NK-92 treated with Interleukin-12 subunit alpha and Interleukin-12 subunit beta, amount 100 ng/mL, for 24 hours (cell line): ENCODE measurements at places on chromosomes 1 and 21.

- DNase-seq, result no peak
Observed at GRCh38 chr21:25453524-25453923, 153.8 kb downstream of the MRPL39 start.

DNA sequence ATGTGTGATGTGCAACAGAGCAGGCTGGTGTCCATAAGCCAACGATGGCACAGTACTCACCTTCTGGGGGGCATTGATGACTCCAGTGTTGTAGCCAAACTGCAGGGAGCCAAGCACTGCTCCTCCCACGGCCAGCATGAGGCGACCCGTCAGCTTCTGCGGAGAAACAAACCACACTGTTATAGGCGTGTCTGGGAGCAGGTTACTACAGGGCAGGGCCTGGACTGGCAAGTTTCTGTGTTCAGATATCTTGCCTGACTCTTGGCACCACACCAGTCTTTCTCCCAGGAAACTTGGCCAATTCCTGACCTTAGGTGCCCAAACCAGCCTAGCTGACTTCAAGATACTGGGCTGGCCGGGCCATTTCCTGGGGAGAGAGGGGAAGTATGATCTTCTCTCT is 15.5 kb downstream of the SLC2A1 start:
- DNase-seq, result no peak

- DNase-seq, result no peak
Observed at GRCh38 chr1:34520111-34520510, 234.7 kb upstream of the GJB5 start.

DNA sequence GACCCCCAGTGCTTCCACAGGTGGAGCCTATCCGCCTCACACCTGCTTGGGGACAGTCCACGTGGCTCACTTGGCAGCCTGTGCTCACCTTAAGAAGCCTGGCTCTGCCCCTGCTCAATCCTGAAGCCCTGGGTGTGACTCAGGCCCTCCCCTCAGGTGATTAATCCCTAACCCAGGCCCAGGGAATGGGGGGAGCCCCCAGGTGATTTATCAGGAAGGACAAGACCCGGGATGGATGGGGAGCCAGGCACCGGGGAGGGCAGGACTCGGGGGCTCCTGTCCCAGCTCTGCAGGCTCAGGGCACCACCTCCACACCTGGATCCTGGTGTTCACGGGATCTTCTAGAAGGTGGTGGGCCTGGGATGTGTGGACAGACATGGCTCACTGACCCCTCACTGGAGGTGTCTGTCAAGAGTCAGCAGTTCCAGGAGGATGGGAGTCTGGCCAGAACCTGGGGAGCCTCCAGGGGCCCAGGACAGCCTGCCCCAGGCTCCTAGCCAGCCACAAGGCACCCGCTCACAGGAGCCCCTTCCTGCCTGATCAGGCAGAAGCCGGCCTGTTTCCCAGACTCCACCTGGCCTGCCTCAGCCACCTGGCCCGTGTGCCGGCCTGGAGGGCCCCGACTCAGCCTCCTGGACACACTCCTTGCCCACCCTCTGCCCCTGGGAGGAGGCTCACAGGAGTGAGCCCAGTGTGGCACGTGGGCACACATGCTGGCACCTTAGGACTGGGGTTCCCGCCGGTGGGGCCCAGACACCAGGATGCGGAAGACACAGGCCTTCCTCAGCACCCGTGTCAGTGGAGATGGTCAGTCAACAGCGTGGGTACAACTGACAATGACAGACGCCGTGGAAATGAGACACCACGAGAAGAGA is 38.6 kb upstream of the COL6A1 start:
- no peak for DNase-seq

GRCh38 chr1:217484871-217485270 is 146.0 kb downstream of the GPATCH2 start:
- no peak for DNase-seq

GRCh38 chr1:77605246-77606026 is 77.0 kb downstream of the ZZZ3 start:
- DNase-seq, result no peak
